Stimulated activated CD4-positive, alpha-beta T cell treated with anti-CD3 and anti-CD28 coated beads, Interleukin-12 subunit alpha, Interleukin-12 subunit beta, amount 100 ng/mL, for 24 hours (primary cell): ENCODE measurements at places on chromosomes 11 and 22.

- DNase-seq = no peak
Observed at GRCh38 chr11:114044042-114044871, 15.3 kb upstream of the ZBTB16 start.

GRCh38 chr11:91730057-91730456 lies 494.6 kb upstream of the FAT3 start:
- DNase-seq = no peak

DNA sequence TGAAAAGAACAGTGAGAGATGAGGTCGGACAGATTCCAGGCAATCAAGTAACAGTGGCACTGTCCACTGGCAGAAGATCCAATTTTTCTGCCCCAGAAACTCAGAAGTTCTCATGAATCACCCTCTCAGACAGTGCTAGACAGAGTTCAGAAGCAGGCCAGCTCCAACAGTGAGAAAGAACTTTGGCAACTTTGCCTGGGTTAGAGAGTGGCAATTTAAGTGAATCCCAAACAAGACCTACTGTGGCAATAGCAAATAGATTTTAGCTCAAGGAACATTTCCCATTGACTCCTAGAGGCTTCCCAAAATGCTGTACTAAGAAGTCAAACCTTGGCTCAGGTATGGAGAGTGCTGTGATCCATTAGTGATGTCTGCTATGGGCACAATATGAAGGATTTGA lies 12.3 kb downstream of the CD44 start:
- DNase-seq = no peak

DNA sequence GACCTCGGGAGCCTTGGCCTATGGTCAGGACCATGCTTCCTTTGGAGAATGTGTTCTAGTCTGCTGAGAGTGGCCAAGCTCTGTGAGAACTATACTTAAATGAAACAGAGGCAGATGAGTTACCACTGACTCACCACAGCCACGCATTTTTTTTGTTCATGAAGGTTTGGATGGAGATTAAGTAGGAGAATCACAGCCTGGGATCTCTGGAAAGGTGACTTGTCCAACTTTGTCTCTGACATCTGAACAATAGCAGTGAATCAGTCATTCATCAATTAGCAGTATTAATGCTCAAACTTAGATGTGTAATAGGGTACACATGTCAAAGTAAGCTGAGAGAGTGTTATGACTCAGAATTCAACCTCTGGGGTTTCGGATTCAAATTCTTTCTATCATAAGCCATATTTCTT lies 100.7 kb upstream of the ANO3 start:
- DNase-seq = no peak

DNA sequence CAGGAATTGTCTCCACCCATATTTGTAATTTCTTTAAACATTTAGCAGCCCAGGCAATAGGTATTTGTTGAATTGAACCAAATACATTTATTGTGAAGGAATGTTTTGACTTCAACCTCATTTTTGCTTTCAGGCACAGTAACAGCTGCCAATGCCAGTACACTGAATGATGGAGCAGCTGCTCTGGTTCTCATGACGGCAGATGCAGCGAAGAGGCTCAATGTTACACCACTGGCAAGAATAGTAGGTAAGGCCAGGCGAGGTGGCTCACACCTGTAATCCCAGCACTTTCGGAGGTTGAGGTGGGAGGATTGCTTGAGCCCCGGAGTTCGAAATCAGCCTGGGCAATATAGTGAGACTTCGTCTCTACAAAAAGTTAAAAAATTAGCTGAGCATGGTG lies 20.9 kb downstream of the ACAT1 start:
- DNase-seq = no peak
